ENCODE measurements at places on chromosomes 2 and 18. TPM values are rescaled to one million over a fixed set of nuclear protein-coding genes. Genes with fewer than 3 reads are reported as not detected.

The COBLL1 gene
- total RNA-seq: 15.0 TPM

The G6PC2 gene
- not detected for total RNA-seq

The NAT8 gene
- not detected for total RNA-seq

DNA sequence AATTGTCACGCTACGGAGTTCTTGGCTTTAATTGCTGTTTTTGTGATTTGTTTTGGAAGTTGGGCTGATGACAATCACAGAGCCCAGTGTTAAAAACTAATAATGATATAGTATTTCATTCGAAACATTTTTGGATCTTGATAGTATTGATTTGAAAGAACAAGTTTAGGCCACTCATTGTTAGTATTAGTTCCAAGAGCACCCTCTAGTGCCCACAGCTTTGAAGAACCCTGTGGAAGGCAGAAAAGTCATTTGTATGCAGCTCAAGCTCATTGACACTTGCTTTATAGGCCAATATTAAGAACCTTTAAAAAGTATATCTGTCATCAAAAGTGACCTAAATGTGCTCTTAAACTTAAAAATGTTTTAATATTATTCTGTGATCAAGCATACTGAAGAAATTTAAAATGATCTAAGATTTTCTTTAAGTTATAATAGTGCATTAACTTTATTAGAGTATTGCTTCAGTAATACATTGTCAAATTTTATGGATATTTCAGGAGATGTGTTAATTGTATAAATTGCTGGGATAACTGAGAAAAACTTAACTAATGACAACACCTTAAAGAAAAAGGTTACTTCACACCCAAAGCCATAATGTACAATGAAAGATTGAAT, 191.0 kb downstream of the GRB14 start:
- no peak for DNase-seq

GRCh38 chr2:241154915-241155314, 4.6 kb downstream of the PPP1R7 start:
- DNase-seq: no peak

DNA sequence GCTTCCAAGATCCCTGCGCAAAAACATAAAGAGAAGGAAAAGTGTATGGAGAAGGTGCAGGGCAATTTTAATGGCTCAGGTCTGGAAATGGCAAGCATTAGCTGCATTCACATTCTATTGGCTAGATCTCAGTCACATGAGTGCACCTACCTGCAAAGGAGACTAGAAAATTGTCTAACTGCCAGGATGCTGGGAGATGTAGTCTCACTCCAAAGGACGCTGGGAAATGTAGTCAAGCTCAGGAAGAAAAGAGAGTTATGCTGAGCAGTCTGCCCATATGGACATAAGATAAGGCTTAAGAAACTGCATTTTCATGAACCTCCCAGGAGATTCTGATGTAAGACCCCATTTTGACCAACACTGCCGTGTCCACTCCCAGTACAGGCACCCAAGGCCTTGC, 9.5 kb upstream of the KLHL29 start:
- no peak for DNase-seq

- DNase-seq: no peak
These were observed 2.1 kb downstream of the PDIA6 start for GRCh38 chr2:10810202-10811161.

DNA sequence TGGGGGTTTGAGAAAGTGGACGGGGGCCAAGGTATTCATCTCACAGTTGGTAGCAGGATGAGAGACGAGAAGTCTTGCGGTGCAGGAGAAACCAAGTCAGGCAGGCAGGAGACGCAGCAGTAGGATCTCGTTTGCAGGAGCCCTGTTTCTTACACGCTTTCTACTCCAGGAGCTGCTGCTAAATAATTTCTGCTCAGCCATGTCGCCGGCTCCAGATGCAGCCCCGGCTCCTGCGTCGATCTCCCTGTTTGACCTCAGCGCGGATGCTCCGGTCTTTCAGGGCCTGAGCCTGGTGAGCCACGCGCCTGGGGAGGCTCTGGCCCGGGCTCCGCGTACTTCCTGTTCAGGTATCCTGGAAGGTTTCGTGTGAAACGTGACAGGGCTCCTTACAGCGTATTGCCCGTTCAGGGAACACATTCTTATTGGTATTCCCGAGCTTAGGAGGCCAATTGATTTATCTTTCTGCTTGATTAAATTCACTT, 494 bp downstream of the ANKZF1 start:
- DNase-seq: peak; percentile 84

DNA sequence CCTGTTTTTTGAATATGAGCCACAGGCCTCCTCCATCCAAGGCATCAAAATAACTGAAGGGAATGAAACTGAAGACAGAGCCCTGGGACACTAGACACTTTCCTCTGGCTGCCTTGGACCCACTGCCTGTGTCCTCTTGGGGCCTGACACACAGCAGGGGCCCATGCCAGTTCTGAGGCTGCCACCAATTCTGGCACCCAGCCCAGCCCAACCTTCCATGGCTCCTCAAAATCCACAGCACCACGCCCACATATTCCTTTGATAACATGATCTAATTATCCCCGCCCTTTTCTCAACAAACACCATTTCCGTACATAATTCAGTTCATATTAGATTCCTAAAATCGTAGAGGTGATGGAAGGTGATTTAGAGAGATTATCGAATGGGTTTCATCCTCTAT, 64.2 kb downstream of the EMX1 start:
- no peak for DNase-seq

The LYPD1 gene
- total RNA-seq: 3.3 TPM

GRCh38 chr2:241135737-241136136, 13.5 kb downstream of the PASK start:
- DNase-seq: no peak

The TEKT4 gene
- 0.32 TPM for total RNA-seq

GRCh38 chr2:104286841-104287240, 567.1 kb upstream of the POU3F3 start:
- DNase-seq: no peak

- DNase-seq: no peak
These were observed 51.2 kb upstream of the NOSTRIN start for GRCh38 chr2:168751104-168751740.

- no peak for DNase-seq
These were observed 107.8 kb upstream of the XPO1 start for GRCh38 chr2:61645911-61646310.

- no peak for DNase-seq
These were observed 348.5 kb downstream of the EN1 start for GRCh38 chr2:118498943-118499342.

The C18orf54 gene
- total RNA-seq: 1.4 TPM

GRCh38 chr2:192243488-192243887, 48.8 kb upstream of the TMEFF2 start:
- DNase-seq: no peak

The FABP1 gene
- total RNA-seq: not detected

GRCh38 chr18:61929881-61930640, 37.3 kb upstream of the RNF152 start:
- DNase-seq: no peak

DNA sequence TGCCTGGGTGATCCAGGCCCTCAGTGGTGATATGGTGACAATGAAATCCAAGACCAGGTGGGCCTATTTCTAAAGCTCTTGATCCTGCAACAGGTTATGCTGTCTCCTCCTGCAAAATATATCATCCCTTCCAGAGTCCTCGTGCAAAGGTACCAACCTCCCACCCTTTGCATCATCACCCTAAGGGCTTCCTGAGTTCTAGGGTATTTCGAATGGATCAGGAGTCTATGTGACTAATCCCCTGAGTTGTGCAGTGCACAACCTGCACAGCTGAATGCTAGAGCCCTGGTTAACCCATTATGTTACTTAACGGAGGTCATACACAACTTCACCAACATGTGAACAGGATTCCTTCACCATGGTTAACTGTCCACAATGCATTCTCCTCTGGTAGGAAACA, 13.4 kb upstream of the NPAS2 start:
- no peak for DNase-seq

The DGUOK gene
- total RNA-seq: 23.7 TPM

The XIRP2 gene
- 537 TPM for total RNA-seq

DNA sequence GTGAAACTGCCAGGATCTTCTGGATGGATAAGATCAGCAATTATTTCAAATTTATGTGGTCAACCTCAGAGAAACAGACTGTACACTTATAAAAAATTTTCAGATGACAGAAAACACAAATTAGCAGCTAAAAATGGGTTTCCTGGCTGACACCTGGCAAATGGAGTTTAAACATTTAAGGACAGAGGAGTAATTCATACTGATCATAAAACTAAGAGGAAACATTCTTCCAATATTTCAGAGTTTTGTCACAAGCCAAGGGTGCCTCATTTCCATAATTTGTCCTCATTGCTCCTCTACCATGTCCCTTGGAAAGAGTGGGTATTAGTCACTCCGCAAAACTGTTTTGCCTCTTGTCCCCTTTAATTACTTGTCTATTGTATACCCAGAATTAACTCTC, 70.2 kb downstream of the TMEFF2 start:
- DNase-seq: no peak

The AFF3 gene
- total RNA-seq: 6.7 TPM

The MC4R gene
- not detected for total RNA-seq

DNA sequence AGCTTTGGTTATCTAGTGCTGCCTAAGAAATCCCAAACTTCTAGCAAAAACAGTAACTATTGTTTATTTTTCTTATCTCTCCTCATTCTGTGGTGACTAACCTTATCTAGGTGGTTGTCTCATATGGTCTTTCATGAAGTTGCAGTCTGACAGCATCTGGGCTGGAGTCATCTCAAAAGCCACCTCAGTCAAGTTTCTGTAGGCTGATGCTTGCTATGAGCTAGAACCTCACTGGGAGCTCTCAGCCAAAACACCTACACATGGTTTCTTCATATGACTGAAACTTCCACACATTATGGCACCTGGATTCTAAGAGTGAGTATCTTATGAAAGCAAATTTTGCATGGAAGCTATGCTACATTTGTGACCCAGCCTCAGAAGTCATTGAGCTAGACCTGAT, 596.4 kb upstream of the VRK2 start:
- DNase-seq: no peak

The SALL3 gene
- 0.30 TPM for total RNA-seq

The NLRC4 gene
- total RNA-seq: 0.43 TPM

The DTNB gene
- 5.7 TPM for total RNA-seq
